ENCODE measurements at places on chromosomes 6 and 20. TPM values are rescaled to one million over a fixed set of nuclear protein-coding genes. Genes with fewer than 3 reads are reported as not detected.

Gene SLC22A7
- total RNA-seq, result not detected

Gene TPX2
- total RNA-seq, result 10.8 TPM

Gene PABPC1L
- total RNA-seq, result 42.0 TPM

Gene RIPOR3
- 15.7 TPM for total RNA-seq

Gene THBS2
- total RNA-seq, result 19.1 TPM

Gene GABRR1
- total RNA-seq, result not detected

Gene MTFR2
- total RNA-seq, result 1.4 TPM

Gene XRN2
- total RNA-seq, result 21.3 TPM

Gene ZNF133
- total RNA-seq, result 12.7 TPM

Gene RRAGD
- total RNA-seq, result 0.80 TPM

Gene SIRPG
- 3.8 TPM for total RNA-seq

Data from transverse colon (tissue), 4 donors.